Stimulated activated naive B cell treated with anti-CD40 and anti-IgM and Interleukin-4, amounts not matched to agents 10 μg/mL and 1 μg/mL and 100 μg/mL, for 72 hours (primary cell): ENCODE measurements at places on chromosomes 6 and 20.
A peak's percentile ranks its signal among the peaks of the same experiment; 100 is the strongest.

DNA sequence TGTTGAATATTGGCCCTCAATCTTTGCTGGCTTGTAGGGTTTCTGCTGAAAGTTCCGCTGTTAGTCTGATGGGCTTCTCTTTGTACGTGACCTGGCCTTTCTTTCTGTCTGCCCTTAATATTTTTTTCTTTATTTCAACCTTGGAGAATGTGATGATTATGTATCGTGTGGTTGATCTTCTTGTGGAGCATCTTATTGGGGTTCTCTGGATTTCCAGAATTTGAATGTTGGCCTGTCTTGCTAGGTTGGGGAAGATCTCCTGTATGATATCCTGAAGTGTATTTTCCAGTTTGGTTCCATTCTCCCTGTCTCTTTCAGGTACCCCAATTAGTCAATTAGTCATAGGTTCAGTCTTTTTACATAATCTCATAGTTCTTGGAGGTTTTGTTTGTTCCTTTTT, 22.6 kb upstream of the MOXD1 start:
- no peak for DNase-seq

DNA sequence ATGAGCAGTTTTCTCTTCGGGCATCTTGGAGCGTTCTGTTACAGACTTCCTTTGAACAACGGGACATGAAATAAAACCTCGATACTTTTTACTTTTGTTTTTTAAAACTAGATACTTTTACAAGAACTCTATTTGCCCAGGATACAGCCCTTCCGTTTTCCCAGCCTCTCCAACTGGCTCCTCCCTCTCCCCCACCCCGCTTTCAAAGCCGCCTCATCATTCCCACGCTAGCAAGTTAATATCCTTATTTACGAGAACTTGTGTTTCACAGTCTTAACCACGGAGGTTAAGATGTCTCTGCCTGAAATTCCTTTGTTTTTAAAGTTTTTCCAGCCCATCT, 241 bp upstream of the CFAP206 start:
- DNase-seq: no peak

DNA sequence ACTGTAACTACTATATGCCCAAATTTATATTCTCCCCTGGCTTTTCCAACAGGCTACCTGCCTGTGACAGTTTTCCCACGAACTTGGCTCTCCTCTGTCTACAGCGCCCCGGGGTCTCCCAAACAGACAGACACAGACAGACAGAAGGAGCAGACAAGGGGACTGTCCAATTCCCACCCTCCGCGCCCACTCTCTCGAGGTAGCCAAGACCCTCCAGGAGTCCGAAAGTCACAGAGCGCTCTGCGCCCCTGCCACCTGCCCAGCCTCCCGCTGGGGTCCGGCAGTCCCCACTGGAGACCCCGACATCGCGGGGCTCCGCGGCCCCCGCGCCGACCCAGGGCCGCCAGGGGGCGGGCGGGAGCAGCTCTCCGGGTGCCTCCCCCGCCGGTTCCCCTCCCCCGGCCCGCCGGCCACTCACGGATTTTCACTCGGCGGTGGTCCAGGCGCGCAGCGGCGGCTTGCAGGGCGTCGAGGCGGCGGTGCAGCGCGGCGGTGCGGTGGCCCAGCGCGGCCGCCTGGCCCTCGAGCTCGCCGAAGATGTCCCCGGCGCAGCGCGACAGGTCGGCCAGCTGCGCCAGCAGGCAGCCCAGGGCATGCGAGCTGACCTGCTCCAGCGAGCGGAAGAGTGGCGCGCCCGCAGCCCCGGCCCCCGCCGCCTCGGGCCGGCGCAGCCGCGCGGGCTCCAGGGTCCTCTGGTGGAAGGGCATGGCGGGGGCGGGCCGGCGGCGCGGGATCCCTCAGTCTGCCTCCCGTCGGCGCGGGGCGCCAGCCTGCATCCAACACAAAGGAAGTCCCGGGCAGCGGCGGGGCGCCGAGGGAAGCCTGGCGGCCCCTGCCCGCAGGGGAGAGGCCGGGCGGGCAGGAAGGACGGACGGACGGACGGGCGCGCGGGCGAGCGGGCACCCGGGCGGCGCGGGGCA, 81.3 kb upstream of the CCDC28A start:
- DNase-seq: peak; percentile 52

DNA sequence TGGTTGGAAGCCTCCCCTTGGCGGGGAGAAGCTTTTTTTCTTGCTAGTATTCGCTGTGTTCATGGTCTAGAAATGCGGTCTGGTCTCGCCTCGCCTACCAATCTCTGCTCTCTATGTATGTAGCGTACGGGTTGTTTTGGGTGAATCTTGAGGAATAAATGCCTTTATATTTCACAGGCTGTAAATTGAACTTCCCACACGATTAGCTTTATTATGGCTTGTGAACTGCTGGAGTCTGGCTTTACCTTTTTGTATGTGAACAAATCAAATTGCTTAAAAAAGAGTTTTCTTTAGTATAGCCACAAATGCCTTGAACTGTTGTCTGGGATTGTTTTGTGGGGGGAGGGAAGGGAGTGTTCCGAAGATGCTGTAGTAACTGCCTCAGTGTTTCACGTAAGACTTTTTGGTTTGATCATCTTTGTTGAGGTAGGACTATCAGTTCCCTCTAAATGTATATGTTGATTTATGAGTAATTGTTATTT, 2.2 kb downstream of the INSM1 start:
- no peak for DNase-seq

- no peak for DNase-seq
These were observed 24.6 kb upstream of the CSNK2A1 start for GRCh38 chr20:568097-568652.

DNA sequence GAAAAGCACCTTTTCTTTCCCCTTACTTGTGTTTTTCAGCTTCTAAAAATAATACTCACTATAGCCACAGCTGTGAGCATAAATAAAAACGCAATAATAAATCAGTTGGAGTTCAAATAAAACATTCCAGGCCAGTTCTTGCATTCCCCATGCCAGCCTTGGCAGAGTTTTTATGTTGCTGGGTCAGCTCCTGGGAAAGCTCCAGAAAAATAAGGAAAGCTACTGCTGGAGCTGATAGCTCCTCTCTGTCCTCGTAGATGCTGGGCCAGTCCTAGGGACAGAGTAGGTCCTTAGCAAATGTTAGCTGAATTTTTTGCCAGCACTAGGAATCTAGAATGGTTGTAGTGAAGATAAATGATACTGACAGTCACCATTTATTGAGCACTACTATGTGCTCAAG, 389.0 kb upstream of the SYNCRIP start:
- no peak for DNase-seq

- no peak for DNase-seq
These were observed 13.3 kb downstream of the GRM4 start for GRCh38 chr6:34132486-34133185.

DNA sequence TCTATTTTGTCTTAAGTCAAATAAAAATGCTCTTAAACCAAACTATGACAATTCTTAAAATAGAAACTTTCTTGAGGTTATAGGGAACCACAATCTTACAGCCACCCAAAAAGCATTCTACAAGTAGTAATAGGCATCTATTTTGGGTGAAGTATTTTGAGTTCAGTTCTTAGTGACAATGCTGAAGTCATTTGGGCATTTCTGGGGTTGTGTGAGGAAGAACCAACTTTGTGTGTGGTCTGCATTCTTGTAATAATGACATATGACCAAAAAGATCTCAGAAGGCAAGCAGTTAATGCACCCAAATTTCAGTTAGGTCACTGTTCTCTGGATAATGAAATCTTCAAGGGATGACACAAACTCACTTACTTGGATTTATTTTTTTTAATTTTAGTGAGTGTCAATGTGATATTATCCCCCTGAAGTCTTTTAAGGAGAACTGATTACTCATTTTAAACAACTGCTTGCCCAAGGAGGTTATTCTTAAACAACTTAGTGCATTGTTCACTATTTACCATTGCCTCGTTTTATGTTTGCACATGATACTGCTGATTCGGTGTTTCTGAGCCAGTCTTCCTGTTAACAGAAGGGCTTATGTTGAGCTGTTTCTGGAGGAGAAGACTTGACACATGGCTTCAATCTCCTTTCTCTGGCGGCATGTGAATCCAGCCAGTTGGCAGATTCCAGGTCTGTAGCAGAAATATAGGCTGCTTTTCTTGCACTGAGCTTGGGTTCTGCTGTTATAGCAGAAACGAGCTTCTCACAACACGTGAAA, 618.9 kb downstream of the BCKDHB start:
- no peak for DNase-seq

GRCh38 chr20:10472871-10473270, 37.8 kb downstream of the SLX4IP start:
- DNase-seq: no peak

DNA sequence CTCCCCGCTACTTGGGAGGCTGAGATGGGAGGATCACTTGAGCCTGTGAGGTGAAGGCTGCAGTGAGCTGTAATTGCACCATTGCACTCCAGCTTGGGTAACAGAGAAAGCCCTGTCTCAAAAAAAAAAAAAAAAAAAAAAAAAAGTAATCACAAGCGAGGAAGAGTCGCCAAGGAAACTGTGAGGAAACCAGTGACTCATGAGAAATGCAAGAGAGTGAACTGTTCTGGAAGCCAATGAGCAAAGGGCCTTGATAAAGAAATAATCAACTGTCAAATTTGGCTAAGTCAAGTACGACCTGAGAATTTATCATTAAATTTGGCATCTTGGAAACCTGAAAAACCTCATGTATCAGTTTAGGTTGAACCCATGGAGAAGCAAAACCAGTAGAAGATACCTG, 16.1 kb upstream of the LAMP5 start:
- no peak for DNase-seq

DNA sequence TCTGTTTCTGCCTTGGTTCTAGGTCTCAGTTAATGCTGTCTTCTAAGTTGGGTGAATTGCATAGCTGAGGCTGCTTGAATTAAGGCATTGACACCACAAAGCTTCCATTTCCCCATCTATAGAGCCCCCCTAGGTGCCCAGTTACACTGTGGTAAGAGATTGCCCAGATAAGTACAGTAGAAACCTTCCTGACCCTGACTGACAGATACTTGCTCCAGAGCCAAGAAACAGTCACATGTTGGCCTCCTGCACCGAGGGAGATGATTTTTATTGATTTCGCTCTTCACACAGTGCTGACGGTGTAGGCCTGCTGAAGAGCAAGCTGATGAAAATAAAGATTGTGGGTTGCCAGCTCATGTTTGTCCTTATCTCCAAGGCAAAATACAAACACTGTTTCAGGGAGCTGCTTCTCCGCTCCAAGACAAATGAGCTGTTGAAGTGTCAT, 67.9 kb downstream of the TRMT11 start:
- no peak for DNase-seq

GRCh38 chr6:41801380-41801779, 13.9 kb downstream of the TOMM6 start:
- DNase-seq: no peak

DNA sequence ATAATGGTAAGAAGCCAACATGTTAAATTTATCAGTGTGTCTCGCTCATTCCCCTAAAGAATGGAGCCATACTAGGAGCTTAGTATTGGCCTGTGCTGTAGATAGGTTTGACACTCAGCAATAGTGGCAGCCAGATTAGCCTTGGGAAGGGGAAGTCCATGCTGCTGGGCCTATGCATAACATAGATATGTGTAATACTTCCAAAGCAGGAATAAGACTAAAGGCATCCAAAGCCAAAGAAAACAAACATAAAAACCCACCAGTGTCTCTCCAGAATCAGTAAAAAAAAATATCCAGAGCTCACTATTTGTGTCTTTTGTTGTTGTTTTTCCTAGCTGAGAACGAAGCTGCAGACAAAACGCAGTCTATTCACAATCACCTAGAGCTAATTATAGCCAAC, 104.2 kb upstream of the STXBP5 start:
- no peak for DNase-seq

- DNase-seq: no peak
These were observed 79.2 kb downstream of the WDR27 start for GRCh38 chr6:169622618-169623017.

- no peak for DNase-seq
These were observed 21.8 kb downstream of the HLA-DRA start for GRCh38 chr6:32461493-32461892.

- no peak for DNase-seq
These were observed 108.0 kb downstream of the SYNDIG1 start for GRCh38 chr20:24577271-24577909.

DNA sequence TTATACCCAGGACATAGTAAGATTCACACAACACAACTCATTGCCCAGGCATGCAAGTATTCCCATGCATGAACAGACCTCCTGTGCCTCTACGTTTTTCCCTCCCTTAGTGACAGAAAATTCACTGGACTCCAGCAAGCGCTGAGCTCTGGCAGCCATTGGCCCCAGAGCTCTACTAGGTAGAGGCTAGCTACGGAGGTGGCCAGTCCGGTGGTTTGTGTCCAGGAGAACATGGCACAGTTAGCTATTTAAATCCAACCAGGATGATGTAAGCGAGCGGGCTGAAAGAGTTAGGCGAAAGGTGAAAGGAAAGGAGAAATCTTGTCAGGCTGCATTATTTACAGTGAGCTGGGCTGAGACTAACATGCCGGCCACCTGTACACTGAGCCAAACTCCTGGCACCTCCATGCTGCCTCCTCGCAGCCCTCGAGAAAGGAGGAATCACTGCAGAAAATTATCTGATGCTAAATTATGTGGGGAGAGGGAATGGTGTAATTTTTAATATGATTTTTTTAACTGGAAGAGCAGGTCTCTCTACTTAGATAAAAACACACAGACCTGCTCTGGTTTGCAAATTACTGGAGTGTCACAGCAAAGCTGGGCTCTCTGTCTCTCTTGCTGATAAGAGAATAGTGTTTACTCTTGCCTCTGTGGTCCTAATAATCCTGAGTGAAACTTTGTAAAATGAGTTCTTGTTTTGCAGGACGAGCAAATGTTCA, 50.1 kb upstream of the ARMC2 start:
- no peak for DNase-seq

- DNase-seq: no peak
These were observed 8.8 kb upstream of the VSX1 start for GRCh38 chr20:25090492-25091429.

DNA sequence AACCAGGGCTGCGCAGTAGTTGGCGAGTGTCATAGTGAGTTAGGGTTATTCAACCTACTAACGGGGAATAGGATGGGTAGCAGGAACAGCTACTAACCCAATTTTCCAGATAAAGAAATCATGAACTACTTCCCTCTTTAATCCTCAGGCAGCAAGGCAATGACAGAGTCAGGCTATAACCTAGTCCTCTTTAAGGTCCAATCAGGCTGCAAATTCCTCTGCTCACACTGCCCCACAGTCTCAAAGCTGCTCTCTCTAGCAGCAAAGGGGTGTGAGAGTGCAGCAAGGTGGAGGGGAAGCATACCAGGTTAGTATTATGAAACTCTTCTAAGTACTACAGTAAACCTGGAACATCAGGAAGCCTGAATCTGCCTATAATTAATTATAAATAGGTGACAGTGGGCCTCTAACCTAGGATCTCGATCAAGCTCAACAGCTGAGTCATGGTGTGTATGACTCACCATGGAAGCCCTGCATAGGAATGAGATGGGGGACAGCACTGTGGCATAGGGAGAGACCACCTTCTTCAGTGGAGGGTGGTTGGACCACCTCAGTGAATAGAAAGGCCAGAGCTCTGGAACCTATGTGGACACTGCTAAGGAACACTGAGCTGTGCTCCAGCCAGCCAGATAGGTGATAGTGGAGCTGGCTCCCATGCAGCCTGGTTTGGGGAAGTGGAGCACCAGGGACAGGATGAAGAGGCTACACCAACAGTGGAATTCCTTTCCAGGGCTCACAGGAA, 7.9 kb downstream of the PEX6 start:
- DNase-seq: no peak

GRCh38 chr6:4023240-4023639, 55.7 kb downstream of the FAM217A start:
- no peak for DNase-seq
